T-helper 2 cell (primary cell): ENCODE measurements at places on chromosomes 11 and 22.

DNA sequence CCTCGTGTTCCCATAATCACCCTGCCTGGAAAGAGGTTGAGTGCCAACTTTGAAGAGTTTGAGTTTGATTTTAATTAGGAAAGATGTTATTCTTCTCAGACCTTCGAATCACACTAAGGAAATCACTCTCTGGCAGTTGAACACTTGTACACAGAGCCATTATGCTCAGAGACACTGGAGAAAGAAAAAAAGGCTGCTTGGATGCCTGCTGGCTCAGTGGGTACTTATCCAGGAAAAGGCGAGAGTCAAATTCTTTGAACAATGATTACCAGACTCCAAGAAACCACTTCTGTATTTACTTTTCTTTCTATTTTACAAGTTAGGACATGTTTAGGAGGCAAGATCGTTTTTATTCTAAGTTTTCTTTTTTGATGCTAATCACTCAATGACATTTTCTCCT, 438.5 kb upstream of the FAT3 start:
- DNase-seq: no peak

DNA sequence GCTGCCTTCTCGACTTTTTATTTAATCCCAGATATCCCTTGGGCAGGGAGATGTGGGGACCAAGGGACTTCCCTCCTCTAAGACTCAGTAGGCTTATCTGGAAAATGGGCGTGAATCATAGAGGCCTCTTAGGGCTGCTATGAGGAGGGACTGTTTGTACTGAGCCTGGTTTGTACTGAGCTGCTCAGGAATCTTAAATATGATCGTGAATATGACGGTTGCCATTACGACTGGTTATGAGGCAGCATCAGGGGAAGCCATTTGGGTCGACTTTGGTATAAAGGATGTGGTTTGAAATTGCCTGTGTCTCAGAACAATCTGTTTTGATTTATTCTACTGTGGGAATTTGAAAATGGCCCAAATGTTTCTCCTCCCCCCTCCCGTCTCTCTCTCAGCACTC, 20.6 kb downstream of the TSPAN18 start:
- no peak for DNase-seq

DNA sequence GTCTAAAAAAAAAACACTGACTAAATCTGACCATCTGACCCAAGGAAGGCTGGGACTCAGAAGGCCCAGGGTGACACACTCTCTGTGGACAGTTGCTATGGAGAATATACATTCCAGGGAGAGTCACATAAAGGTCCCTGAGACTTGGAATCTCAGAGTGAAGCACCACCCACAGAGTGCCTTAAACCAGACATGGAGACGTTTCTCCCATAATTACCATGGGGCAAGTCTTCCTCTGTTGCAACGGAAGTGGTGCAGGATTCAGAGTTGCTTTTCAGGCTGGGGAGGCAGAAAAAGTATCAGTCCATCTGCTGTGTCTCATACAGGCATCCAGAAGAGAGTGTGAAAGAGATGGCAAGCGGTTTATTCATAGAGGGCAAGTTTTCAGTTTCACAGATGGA, 58.7 kb upstream of the SLN start:
- DNase-seq: no peak

DNA sequence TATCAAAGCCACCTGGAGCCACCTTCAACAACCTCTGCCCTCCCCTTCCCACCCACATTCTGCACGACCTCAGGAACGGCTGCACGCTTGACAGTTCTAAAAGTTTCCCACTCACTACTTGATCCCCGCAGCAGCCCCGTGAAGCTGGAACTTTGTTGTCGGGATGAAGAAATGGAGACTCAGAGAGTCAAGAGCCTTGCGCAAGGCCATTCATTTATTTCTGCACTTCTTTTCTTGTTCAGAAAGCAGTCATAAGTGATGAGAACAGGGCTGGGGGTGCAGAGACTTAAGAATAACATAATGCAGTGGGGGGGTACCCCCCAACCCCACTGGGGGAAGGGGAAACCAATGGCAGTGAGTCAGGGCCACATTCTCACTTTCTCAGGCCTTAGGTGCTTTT, 2.2 kb upstream of the ZFTA start:
- DNase-seq: no peak

- no peak for DNase-seq
These were observed 669 bp upstream of the GAL3ST1 start for GRCh38 chr22:30574997-30575671.

DNA sequence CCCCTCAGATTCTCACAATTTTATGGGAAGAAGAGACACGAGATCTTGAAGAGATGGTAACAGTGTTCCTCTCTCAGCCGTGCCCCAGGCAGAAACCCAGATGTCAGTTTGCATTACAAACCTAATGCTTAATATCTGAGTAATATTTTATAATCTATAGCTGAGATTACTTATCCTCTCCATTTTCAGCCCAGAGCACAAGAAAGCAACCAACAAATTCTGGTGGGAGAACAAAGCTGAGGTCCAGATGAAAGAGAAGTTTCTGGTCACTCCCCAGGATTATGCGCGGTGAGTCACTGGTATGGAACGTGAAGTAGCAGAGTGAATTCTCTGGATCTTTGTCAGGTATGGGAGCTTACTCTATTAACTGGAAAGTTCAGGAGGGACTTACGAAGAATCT, 884 bp downstream of the CENATAC start:
- DNase-seq: no peak

GRCh38 chr11:102810950-102811660, 13.1 kb upstream of the MMP1 start:
- DNase-seq: no peak

DNA sequence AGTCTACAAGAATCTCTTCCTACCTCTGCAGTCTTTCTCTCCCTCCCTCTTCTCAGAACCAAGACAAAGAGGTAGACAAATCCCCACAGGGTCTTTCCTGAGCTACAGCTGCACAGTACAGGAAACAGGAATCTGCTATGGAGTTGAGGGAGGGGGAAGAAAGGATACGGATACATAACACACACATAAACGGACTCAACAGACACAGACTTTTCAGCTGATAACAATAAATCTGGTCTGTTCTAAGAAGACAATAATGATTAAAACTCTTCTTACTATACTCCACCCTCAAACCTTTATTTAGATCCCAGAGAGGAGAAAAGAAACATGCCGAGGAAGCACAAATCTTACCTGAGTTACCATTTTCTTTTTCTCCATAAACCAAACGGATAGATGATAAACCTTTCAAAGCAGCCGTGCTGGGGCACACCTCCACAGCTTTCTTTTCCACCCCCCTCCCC, 122.2 kb downstream of the APOL5 start:
- no peak for DNase-seq

- DNase-seq: no peak
These were observed 42.6 kb upstream of the LMO2 start for GRCh38 chr11:33934450-33934849.

DNA sequence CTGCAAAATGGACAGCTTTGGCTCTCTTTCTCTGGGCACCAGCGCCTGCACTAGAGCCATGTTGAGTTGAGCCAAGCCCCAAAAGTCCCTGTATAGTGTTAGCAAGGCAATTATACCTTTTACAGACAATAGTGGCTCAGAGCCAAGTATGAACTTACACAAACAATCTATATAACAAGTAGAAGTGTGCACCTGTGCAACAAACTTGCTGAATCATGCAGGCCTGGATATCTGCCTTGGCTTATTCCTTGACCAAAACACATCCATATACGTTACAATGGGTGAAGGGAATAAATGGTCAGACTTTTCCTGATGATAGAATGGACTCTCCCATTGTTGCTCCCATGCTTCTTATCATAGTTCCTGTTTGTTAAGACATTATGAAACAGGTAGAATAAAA, 3.8 kb upstream of the OR52I2 start:
- DNase-seq: no peak

GRCh38 chr11:86176165-86176884, 68.2 kb upstream of the EED start:
- DNase-seq: peak; percentile 92

GRCh38 chr11:103928040-103928801, 108.2 kb upstream of the DDI1 start:
- DNase-seq: no peak

GRCh38 chr22:50269970-50270665, at the start of gene MAPK11:
Gene MAPK11 (minus strand): TSS chr22:50270380. CDS start chr22:50270292, 88 bp downstream.
- DNase-seq: peak; percentile 51

DNA sequence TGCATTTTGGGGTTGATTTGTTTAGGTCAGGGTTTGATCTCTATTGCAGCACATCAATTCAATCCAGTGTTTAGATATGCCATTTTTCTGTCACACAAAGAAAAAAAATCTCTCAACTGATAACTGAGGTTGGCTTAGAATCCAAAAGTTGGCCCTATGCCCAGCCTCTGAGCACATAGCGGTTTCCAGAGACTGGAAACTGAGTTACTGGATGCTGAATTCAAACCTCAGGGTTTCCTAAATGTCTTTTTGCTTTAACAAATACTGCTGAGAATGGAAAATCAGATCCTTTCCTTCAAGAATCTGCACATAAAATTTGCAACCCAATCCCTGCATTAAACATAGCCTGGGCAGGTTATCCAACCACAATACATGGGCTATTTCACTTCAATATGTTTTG, 4.0 kb downstream of the P4HA3 start:
- DNase-seq: no peak

DNA sequence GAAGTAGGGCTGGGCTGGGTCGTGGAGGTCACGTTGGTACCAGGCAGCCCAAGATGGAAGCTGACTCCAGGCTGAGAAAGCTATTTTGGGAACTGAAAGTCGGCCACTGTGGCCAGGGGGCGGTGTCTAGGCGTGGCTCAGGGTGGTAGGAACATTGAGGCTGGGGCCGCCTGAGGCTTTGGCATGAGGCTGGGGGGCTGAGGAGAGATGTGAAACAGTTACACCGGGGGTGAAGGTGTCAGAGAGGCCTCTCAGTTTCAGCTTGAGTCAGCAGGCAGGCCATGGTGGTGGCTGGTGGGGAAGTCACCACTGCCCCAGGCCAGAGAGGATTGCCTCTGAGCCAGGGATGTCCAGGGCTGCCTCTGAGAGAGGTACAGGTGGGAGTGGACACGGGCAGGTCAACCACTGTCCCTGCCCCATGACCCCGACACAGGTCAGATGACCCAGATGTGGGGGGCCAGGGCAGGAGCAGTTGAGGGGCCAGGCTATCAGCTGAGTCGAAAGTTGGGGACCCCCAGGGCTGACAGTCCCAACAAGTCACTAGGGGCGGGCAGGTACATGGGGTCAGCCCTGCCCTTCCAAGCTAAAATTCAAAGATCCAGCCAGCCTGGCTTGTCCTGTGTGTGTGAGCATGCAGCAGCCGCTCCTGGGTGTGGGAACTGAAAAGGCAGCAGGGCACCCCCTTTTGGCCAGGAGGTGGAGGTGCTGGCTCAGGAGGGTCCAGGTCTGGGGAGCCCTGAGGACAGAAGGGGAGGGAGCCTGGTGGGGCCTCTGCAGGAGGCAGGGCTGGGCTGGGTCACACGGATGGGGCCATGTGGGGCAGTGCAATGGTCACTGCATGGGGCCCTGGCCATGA, 7.2 kb downstream of the KCNK7 start:
- DNase-seq: peak; percentile 42

DNA sequence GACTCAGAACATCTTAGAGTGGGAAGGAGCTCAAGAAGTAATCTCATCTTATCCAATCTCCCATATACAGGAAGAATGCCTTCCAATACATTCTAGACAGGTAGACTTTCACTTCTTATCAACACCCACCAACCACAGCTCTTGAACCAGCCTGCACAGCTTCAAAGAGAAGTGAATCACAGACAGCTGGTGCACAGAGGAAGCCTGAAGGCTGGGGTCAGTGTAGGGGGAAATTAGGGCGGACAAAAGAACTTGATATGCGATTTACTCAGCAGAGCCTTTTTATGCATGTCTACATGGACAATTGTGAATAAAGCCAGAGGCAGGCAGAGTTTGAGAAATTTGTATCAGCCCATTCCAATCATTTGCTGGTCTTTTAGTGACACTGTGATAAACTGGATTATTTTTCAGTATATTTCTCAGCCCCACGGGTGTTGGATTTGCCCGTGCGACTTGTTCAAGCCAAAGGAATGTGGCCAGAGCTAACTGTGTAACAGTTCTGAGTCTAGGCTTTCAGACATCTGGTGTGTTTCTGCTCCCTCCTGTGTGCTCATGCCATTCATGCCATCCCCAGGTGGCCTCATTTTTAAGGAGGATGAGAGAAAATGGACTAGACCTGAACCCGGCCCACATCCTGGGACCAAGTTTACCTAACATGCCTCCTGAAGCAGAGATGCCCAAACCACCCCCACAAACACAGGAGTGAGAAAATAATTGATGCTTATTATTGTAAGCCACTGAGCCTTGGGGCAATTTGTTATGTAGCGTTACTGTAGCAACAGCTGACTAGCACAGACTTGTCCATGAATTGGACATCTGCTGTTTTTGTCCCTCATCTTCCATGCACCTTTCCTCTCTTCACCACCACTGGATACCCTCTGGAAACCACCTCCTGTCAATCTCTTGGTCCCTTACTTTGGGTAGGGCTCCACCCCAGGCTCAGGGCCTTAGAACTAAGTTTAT, 137.5 kb upstream of the HSD17B12 start:
- DNase-seq: no peak

- no peak for DNase-seq
These were observed 49.2 kb downstream of the DBX1 start for GRCh38 chr11:20110908-20111669.

- DNase-seq: no peak
These were observed 34.7 kb downstream of the RNF169 start for GRCh38 chr11:74783241-74783871.
